ENCODE measurements at places on chromosomes 7 and 10.

GRCh38 chr10:124145109-124145870 lies 51.9 kb upstream of the CHST15 start:
- no peak for DNase-seq

- DNase-seq = no peak
Observed at GRCh38 chr7:137328373-137329120, 15.0 kb downstream of the PTN start.

DNA sequence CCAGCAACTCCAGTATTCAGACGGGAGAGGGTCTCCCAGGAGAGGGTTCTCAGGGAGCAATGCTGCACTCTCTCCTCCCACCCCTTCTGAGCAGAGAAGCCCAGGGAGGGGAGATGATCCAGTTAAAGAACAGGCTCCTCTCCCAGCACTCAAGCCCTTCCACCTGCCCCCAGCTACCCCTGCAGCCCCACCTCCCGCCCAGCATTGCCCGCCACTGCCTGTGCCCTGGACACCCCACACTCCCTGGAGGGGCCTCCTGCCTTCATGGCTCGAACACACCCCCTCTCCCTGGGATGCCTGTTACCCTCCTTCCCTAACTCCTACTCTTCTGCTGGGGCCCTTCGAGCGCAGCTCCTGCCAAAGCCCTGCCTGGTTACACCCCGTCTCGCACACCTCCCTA lies 66.8 kb downstream of the ELFN1 start:
- DNase-seq = no peak

DNA sequence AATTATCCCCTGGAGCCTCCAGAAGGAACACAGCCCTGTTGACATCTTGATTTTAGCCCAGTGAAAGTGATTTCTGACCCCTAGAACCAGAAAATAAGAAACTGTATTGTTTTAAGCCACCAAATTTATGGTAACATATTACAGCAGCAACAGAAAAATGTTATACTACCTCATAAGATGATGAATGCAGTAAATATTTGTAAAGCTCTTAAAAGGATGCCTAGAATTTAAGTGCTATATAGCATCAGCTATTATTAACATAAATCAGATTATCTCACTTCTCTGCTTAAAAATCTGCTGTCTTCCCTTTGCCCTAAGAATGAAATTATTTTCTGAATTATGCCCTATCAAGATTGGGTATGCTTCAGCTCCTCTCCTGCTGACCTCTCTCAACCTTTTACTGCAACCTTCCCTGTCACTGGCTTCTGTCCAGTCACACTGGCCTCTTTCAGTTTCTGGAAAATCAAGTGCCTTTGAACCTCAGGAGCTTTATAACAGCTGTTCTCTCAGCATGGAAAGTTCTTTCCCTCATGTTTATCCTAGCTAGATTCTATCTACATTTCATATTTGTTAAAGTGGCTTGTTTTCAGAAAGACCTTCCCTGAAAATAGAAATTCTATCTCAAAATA lies 78.9 kb downstream of the GPR37 start:
- no peak for DNase-seq

GRCh38 chr10:122113945-122114747 lies 125.2 kb downstream of the TACC2 start:
- DNase-seq = no peak

GRCh38 chr7:5419539-5420066 lies 4.0 kb downstream of the TNRC18 start:
- peak; percentile 54 for DNase-seq

- no peak for DNase-seq
Observed at GRCh38 chr10:63133821-63134557, 861 bp downstream of the NRBF2 start.

DNA sequence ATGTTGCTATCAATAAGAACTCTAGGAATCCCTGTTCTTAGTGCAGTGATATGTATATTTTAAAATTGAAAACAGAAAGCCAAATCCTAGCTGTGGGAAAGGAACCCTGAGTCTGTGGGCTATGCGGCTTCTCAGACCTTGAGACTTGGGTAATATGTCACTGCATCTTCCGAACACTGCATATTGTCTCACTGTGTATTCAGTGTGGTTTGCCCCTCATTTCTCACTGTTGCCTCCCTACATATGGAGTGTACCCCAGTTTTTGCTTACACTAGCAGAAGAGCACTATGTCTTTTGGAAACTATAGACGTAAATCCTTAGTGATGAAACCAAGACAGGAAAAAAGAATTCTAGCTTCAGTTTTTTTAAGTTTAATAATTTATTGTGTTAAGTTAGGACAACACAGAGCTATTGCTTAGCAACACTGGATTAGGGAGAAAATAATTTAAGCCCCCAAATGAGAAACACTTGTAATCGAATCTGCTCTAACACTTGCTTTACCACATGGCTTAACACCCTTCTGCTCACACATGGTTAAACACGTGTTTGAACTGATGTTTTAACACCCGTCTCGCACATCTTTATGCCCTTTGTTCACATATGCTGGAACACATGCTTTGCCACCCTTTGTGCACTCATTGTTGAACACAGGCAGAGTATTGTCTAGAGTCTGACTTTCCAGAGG lies 251.3 kb downstream of the VTI1A start:
- DNase-seq = no peak

GRCh38 chr10:36048236-36048635 lies 406.1 kb upstream of the FZD8 start:
- no peak for DNase-seq

GRCh38 chr7:47227762-47228177 lies 354.1 kb downstream of the TNS3 start:
- DNase-seq = no peak

DNA sequence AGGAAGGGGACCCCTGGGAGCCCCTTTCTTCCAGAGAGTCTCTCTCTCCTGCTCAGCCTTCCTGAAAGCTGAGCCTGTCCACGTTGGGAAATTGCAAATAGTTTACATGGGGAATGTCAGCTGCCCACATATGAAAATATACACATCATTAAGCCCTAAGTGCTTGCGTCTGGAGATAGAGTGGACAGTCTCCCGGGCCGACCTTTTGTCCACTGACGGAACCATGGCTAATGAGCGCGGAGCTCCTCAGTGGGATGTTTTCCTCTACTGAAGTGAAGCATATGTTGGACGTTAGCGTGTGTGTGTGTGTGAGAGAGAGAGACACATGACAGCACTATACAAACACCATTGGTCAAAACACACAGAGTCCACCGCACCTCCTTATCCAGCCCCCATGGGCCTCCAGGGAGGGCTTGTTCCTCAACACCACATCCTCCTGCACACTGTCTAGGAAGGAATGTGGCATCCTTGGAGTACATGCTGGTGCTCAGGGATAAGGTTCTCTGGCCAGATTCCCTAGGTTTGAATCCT lies 128.4 kb downstream of the RGS10 start:
- DNase-seq = no peak

DNA sequence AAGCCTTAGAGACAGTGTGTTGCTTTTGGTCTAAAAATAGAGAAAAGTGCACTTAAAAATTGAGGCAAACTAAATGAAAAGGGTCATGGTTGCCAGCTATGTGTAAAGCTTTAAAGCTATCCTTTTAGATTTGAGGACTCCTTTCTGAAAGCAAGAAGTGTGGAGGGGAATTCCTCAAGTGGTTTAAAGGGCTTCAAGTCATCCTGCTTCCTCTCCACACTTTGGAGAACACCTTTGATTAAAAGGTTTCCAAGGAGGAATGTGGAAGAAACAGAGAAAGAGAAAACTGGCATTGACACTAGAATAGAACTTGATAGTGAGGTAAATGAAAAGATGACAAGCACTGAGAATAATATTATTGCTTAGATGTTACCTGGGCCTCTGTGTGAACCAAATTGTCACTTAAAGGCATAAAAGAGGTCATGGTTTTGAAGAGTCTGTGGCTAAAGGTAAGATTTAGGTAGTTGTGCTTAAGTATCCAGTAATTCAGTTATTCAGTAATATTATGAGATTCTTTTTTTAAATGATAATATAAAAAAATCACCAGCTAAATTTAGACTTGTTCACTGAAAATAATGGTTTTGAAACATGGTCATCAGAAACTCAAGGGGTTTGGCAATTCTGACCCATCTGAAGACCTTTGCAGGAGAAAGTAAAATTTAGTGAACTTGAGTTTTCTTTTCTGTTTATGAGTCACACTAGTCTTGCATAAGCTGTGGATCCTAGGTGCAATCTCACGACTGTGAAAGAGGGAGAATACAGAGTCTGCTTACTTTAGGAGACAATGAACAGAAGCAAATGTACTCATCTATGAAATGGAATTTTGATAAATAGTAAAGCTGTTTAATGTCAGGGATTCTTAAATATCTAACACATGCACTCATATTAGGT lies 466.0 kb downstream of the KIF20B start:
- no peak for DNase-seq

DNA sequence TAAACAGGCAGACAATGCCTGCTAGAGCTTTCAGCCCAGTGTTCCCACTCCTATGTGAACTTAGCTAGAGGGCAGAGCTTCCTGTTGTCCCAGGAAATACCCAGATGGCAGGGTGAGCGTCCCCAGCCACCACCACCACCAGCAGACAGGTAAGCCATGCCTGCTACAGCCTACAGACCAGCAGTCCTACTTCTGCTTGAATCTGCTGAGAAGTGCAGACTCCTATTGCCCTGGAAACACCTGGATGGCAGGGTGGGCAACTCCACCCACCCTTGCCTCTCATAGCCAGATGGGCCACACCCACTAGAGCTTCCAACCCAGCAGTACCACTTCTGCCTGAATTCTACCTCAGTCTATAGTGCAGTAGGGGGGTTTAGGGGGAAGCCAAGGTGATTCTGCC lies 64.4 kb downstream of the FBXL13 start:
- DNase-seq = no peak

DNA sequence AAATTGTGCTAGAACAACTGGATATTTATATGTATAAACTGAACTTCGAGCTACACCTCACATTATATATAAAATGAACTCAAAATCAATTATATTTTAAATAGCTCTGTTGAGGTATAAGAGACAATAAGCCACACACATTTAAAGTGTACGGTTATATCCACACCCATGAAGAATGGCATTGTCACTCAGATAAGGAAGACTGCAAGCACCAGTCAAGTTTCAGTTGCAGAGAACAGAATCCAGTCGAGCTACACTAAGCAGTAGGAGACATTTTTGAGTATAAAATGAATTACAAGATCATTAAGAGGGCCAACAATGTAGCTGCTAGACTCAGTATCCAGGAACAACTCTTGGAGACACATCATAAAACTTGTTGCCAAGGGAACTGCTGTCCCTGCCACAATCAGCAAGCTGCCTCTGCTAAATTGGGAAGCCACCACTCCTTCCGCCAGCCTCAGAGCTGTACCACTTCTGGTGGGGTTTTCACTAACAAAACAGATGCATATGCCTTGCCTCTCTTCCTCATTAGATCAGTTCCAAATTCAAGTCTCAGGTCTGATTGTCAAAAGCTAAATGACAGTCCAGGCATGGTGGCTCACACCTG lies 19.6 kb upstream of the GPNMB start:
- no peak for DNase-seq

GRCh38 chr7:2307690-2308107 lies 6.5 kb downstream of the SNX8 start:
- no peak for DNase-seq

DNA sequence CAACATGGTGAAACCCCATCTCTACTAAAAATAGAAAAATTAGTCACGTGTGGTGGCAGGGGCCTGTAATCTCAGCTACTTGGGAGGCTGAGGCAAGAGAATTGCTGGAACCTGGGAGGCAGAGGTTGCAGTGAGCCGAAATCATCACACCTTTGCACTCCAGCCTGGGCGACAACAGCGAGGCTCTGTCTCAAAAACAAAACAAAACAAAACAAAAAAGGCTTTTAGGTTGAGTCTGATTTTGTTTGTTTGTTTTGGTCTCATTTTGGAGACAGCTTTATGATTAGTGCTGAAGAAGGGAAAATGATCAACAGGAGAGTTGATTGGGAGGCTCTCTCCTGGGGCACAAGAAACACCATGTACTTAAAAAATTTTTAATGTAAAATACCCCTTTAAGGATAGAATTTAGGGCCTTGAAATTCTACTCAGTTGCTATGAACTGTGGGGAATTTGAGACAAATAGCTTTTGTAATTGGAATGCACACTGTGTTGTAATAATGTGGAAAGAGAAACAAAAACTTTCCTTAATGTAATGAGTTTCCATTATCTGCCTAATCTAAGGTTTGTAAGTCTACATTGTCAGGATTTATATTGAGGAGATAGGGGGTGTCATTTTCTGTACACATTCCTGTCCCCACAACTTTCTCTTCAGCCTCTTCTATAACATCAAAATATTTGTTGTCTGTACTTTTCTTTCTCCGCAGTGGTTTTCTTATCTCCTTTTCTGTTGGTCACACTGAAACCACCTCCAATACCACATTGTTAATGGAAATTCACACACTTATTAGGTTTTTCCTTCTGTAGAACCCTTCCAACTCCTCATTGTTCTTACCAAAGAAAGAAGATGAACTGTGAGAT lies 41.3 kb downstream of the ARID5B start:
- DNase-seq = no peak

DNA sequence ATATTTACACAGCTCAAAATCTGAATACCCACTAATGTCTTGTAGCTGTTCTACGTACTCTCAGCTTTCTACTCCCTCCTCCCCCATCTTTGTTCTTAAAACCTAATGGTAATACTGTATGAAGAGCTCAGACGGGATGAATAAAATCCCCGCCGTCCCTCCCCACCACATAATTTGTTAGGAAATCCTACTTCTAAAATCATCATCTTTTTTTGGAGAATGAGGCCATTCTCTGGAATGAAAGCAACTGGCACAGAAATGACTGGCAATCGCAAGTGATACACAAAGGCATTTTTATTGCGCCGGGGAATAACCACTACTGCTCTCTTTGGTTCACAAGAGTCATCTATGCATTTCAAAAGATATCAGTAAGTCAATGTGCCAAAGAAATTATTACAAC lies 27.3 kb downstream of the SLC35B4 start:
- no peak for DNase-seq

DNA sequence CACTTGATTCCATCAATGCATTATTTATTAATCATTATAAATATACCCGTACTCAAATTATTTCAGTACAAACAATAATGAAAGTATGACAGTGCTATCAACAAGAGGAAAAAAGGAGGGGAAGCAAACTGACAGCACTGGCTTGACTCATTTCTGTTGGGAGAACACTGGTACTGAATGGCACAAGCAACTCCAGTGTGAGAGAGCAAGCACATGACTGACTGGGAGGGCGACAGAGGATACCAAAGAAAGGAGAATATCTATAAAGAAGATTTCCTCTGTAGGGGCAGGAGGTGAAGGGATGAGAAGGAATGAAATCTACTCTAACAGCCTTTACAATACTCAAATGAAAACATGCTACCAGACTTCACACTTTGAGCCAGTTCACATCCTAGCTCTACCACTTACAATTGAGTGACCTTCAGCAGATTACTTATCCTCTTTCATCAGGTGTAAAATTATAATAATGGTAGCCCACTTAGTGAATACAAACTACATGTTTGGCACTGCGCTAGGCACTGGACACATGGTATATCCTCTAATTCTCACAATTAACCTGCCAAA lies 1.5 kb downstream of the USP54 start:
- no peak for DNase-seq

- DNase-seq = no peak
Observed at GRCh38 chr7:29346231-29346978, 151.8 kb downstream of the CHN2 start.
